ENCODE measurements at places on chromosomes 1 and 21.

- DNase-seq, result no peak
Observed at GRCh38 chr1:12064073-12064969, 1.2 kb downstream of the TNFRSF8 start.

DNA sequence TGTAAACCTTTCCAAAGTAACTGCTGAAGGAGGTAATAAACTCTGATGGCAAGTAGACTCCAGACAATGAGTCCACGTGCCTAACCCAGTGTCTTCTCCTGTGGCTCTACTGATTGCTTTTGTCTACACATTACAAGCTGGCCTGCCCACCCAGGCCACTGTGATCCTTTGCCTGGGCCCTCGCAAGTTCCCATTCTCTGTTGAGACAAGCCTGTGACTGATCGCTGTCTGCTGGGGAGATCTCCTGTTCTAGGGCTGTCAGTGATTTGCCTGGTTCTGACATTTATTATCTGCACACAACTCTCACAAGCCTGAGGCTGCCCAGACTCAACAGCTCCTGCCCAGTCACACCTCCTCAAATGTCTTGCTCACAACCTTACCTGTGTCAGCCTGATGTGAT, 81.4 kb downstream of the CYYR1 start:
- no peak for DNase-seq

DNA sequence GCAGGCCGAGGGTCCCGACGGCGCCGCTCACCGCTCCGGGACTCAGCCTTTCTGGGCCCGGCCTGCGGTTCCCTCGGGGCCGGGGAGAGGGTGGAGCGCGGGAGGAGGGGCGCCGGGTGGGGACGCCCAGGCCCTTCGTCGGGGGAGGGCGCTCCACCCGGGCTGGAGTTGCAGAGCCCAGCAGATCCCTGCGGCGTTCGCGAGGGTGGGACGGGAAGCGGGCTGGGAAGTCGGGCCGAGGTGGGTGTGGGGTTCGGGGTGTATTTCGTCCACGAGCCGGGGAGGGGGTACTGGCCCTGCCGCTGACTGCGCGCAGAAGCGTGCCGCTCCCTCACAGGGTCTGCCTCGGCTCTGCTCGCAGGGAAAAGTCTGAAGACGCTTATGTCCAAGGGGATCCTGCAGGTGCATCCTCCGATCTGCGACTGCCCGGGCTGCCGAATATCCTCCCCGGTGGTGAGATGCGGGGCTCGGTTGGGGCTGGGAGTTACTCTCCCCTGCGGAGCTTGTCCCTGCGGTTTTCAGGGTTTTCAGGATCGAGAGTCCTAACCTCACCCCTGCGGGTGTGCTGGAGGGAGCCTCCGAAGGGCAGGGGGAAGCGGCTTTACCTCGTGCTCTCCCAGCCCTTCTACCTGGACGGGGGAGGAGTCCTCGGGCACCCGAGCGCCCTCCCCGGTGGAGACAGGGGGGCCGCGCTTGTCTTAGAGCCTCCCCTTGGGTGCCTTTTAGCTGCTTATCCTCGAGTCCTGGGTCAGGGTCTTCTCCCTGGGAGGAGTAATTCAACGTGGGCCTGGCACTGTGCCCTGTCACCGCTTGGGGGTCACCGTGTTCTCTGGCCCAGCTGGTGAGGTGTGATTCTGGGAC, 2.1 kb downstream of the SAMD11 start:
- DNase-seq, result no peak

DNA sequence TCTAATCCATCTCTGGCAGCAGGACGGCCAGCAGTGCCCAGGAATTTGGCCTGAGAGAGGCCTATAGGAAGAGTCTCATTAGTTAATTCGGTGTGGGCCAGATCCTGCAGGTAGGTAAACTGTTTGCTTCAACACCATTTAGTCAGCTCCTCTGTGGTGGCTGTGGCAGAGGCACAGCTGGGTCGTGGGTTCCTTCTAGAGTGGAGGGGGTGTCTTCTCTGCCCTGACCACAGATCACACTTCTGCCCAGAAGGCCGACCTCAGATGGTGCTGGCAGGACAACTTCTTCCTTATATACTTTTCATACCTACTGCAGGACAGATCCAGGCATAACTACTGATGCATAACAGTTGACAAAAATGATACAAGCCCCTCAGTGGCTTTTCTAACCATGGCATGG, 281.4 kb downstream of the RPS6KC1 start:
- no peak for DNase-seq

DNA sequence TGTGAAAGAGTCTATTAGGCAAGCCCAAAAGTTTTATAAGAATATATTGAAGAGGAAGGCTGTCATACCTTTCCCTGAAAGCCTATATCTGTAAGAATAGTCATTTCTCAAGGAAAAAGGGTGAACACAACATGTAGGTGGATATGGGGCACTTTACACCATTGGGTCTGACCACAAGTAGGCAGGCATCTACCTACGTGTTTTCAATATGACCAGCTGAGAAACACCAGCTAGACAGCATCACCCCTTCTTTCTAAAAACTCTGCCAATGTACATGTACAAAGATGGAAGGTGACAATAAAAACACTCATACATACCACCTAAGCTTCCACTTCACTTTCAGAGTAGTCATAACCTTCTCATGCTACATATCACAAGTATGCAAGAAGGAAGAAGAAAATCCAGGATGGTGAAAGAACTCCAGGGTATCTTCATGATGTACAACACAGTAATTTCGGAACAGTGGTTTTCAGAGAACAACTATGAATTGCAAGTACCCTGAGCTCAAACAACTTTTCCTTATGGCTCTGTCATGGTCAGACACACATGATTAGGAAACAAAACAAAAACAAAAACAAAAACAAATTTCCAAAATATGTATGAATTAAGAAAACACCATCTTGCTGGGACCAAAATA, 98.5 kb upstream of the ADGRL2 start:
- DNase-seq, result no peak

All from naive thymus-derived CD8-positive, alpha-beta T cell (primary cell).